ENCODE measurements at places on chromosomes 4 and X.
A peak's percentile ranks its signal among the peaks of the same experiment; 100 is the strongest.

- ATAC-seq, result no peak
Measured at GRCh38 chr4:130080872-130081451, 985.0 kb downstream of the C4orf33 start.

DNA sequence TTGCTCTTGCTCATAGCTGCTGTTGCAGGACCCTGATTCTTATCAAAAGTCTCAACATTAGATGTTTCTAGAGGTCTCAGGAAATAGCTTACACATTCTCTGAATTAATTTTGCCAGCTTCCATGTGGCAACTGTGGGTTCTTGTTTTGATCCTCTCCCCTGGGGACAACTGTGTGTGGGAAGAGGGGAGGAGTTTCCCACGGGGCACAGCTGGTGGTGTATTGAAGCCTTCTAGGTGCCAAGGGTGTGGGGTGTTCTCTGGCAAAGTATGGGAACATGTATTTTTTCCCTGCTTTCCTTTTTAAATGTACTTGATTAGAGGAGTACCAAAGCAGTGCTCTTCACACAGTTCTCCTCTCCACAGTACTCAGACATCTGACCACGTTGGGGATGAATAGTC, 212.7 kb downstream of the RPA4 start:
- no peak for ATAC-seq

- ATAC-seq, result no peak
Measured at GRCh38 chr4:189785257-189785656, 155.4 kb upstream of the FRG1 start.

DNA sequence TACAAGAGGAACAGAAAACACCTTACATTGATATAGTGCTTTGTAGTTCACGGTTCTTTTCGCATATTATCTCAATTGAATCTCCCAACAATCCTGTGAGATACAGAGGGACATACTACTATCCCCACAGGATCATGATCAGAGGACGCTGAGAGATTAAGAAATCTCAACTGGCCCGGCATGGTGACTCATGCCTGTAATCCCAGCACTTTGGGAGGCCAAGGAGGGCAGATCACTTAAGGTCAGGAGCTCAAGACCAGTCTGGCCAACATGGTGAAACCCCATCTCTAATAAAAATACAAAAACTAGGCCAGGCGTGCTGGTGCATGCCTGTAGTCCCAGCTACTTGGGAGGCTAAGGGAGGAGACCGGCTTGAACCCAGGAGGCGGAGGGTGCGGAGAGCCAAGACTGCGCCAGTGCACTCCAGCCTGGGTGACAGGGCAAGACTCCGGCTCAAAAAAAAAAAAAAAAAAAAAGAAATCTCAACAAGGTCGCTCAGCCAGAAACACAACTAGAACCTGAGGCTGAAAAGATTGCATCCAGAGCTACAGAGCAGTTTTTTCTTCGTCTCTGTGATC, 7.4 kb downstream of the APOO start:
- ATAC-seq, result no peak

DNA sequence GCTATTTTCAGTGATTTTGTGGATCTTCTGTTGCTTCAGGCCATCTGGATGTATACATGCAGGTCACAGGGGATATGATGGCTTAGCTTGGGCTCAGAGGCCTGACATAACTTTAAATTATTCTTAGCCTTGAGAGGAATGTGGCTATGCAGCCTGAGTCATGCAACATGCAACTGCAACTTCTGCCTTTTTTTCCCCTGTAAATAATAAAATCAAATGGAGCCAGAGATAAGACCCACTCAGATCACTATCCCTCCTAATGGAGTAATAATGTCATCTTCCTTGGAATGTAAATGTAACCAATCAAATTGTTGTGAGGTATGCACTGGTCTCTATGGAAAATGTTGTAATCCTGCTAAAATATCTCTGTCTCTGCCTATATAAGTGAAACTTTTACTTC, 54.9 kb downstream of the MAGEB17 start:
- ATAC-seq, result no peak

DNA sequence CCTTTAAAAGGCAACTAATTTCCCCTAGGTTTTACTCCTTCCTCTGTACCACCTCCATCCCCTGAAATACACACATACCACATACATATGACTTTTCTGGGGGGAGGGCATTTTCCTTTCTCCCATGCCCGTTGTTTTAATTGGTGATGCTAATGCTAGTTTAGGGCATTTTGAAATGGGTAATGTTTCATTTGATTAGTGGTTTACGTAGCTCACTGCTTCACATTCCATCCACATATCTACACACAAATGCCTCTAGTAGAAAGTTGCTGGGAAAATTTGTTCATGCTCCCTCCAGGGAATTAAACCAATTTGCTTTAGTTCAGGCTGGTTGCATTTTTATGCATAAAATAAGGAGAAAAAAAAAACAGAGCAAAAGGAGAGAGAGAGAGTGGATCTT, 231.2 kb downstream of the FRAS1 start:
- ATAC-seq, result no peak

DNA sequence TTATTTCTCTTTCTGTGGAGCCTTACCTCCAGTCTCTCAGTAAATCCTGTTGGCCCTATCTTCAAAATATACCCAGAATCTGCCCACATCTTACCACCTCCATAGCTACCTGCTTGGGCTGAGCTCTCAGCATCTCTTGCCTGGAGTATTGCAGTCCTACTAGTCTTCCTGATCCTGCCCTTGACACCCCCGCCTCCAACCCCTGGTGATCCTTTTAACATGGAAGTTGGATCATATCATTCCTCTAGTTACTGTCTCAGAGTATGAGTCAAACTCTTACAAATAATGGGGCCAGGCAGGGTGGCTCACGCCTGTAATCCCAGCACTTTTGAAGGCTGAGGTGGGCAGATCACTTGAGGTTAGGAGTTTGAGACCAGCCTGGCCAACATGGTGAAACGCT, 43.1 kb upstream of the SETD7 start:
- no peak for ATAC-seq

DNA sequence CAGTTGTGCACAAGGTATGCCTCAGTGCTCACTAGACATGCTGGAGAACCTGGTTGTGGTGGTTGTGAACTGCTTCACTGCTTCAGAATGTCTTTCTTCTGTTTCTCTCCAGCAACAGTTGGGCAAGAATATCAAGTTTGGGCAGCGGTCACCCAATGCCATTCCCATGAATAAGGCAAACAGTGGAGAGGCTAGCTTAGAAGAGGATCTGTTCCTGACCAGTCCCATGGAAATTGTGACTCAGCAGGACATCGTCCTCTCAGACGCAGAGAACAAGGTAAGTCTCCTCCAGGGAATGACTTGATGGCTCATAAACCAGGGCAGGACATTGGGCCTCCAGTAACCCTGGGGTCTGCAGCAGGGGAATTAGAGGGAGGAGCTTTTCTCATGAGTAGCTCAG, 79.9 kb downstream of the AASDH start:
- ATAC-seq, result no peak

- no peak for ATAC-seq
Measured at GRCh38 chrX:619812-620531, 10.6 kb upstream of the SHOX start.

GRCh38 chr4:27248829-27249228, 388.2 kb downstream of the STIM2 start:
- ATAC-seq, result no peak

GRCh38 chr4:82643994-82644733, 82.4 kb upstream of the TMEM150C start:
- no peak for ATAC-seq

GRCh38 chrX:106725931-106726330, 570 bp upstream of the RNF128 start:
- ATAC-seq, result no peak

GRCh38 chrX:69088171-69088938, 76.9 kb downstream of the PJA1 start:
- peak; percentile 62 for ATAC-seq

GRCh38 chr4:40003986-40004385, 26.3 kb upstream of the PDS5A start:
- ATAC-seq, result no peak

GRCh38 chrX:133493366-133493765, 78.1 kb upstream of the GPC4 start:
- no peak for ATAC-seq

- no peak for ATAC-seq
Measured at GRCh38 chr4:47432749-47433148, 30.8 kb downstream of the COMMD8 start.

DNA sequence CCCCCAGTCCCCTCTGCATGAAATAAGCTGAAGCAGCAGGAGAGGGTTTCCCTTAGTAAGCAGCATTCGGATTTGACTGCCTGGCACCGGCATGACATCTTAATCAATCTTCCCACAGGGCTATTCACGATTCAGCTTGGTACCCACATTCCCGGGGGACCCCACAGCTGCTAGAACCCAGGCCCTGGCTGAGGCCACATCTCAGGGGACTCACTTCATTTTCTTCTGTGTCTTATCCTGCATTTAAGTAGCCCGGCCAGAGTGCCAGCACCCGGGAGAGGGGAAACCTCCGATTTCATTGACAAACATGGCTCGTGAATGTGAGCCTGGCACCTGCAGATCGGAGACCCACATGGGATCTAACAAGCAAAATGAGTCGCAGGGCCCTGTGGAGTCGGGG, 52.3 kb upstream of the CRMP1 start:
- no peak for ATAC-seq

DNA sequence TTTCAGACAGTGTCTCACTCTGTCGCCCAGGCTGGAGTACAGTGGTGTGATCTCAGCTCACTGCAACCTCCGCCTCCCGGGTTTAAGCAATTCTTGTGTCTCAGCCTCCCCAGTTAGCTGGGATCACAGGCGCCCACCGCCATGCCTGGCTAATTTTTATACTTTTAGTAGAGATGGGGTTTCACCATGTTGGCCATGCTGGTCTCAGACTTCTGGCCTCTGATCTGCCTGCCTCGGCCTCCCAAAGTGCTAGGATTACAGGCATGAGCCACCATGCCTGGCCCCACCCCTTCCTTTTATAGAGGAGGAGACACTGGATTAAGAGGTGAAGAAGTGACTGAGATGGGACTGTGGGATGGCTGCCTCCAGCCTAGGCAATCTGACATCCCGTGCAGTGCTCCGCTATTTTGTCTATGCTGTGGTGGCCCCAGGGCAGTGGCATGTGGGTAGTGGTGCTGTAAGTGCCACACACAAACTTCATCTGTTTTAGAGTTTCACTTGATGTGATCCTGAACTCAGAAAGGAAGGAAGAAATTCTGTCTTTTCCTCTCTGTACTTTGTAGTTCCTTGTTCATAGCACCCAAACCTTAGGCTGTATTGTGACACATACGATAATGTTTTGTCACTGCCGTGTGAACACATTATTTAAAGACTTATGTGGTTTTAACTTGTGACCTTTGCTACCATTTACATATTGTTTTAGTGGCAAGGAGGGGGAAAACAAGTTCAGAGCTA, 48.9 kb downstream of the FNIP2 start:
- ATAC-seq, result no peak

DNA sequence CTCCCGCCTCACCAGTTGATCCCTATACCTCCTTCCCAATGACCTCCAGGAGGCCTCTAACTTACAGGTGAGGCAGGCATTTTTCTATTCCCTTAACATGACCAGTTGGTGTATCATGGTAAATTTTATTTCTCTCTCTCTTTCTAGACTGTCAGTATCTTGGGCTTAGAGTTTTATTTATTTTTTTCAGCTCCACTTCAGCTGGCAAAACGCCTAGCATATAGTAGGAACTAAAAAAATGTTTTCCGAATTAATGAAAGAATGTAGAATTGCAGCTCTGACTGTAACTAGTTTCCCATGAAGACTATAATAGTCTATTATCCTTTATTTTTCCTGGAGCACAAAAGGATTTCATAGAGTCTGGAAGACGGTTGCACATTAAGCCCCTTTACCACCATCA, 84.8 kb downstream of the PDE5A start:
- no peak for ATAC-seq

DNA sequence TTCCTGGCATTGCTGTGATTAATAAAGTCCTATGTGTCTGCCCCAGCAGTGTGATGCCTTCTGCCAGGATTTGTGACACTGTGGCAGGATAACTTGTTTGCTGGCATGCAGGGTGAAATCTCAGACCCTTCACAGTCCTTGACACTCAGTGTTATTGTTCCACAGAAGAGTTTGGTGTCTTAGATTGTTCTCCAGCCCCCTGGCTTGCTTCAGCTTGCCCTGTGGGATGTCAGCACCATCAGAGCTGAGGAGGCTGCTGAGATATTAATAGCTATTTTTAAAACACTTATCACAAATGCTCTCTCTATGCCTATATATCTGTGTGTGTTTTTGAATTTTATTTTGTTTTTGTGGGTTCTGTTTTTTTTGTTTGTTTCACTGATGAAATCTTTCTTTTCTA, 136.9 kb downstream of the TSPAN5 start:
- ATAC-seq, result no peak

DNA sequence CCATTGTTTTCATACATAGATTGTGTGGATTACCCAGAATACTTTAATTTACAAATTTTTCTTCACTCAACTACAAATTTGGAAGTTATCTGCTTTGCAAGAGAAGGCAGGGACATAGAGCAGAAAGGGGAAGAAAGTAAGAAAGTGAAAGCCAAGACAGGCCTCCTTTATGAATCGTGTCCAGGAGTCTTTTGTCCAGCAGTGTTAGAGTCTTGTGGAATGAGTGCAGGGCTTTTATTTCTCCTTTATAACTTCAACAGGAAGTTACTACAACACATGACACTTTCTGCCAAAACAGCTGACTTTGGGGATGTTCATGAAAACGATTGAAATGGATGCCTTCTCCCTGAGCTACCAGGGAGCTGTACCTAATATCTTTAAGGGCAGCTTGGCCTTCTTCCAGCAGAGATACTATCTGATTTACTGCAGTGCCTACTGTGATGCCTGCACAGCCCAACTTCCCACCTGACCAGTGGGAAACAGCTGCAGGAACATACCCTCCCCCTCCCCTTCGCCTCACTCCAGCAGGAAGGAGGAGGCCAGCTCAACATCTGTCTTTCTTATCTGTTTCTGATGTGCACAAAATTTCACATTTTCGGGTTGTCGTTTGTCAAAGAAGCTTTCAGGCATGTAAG, 557.7 kb upstream of the SLIT2 start:
- no peak for ATAC-seq

DNA sequence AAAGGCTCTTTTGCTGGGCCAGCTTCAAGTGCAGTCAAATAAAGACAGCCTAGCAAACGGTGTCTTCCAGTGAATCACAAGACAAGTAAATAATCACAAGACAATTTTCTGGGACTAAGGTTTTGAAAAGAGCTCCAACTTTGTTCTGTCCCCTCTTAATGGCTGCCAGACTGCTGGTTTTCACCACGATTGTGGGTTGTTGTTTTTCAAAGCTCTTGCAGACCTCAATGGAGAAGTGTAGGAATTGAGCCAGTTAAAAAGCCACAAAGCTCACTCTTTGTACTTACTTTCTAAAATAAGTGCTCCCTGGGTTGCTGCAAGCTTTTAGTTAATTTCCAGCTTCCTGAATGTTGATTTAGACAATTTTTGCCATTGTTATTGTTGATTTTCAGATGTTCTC, 405.8 kb upstream of the HTR2C start:
- no peak for ATAC-seq

- no peak for ATAC-seq
Measured at GRCh38 chrX:6614506-6614905, 79.6 kb upstream of the VCX3A start.

DNA sequence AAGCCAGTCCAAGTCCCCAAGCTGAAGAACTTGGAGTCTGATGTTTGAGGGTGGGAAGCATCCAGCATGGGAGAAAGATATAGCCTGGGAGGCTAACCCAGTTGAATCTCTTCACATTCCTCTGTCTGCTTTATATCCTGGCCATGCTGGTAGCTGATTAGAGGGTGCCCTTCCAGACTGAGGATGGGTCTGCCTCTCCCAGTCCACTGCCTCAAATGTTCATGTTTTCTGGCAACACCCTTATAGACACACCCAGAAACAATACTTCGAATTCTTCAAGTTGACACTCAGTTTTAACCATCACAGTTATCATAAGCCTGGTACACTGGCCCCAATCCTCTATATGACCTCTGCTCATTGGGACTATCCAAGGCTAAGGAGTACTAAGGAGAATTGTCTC, 124.1 kb upstream of the WDR1 start:
- ATAC-seq, result no peak

- no peak for ATAC-seq
Measured at GRCh38 chr4:187387739-187388138, 607.8 kb upstream of the ZFP42 start.

All from motor neuron (in vitro differentiated cells).